Fibroblast of lung (primary cell): ENCODE measurements at places on chromosomes 12 and 14. TPM values are rescaled to one million over a fixed set of nuclear protein-coding genes. Genes with fewer than 3 reads are reported as not detected.

Gene CIROP
- total RNA-seq: 0.17 and 1.0 TPM in 2 replicates

Gene HNRNPC
- 671 and 885 TPM in 2 replicates for total RNA-seq

Gene CD9
- 266 and 856 TPM in 2 replicates for total RNA-seq

Gene COL2A1
- not detected in 2 replicates for total RNA-seq

Gene NINJ2
- 0.66 and 1.3 TPM in 2 replicates for total RNA-seq

Gene BCL2L14
- total RNA-seq: not detected in 2 replicates

Gene KRT86
- total RNA-seq: 0.17 TPM in 1 of 2 replicates, not detected in the other
